Smooth muscle cell of the coronary artery (primary cell): ENCODE measurements at places on chromosomes 3 and 15. TPM values are rescaled to one million over a fixed set of nuclear protein-coding genes. Genes with fewer than 3 reads are reported as not detected.

Gene DNAH12
- total RNA-seq, result under 0.01 TPM in 2 replicates

Gene HGD
- total RNA-seq, result 0.12 and 0.23 TPM in 2 replicates

Gene SERPINI2
- total RNA-seq, result not detected in 2 replicates

Gene AMT
- 0.60 and 2.0 TPM in 2 replicates for total RNA-seq

Gene LRIG1
- 37.1 and 85.2 TPM in 2 replicates for total RNA-seq

Gene CPB1
- not detected in 2 replicates for total RNA-seq

Gene CCR4
- total RNA-seq, result under 0.01 TPM in 1 of 2 replicates, not detected in the other

Gene KNG1
- total RNA-seq, result not detected in 2 replicates

Gene GOLGA8Q
- 1.1 and 3.5 TPM in 2 replicates for total RNA-seq

Gene UBAP1L
- total RNA-seq, result 0.53 and 0.94 TPM in 2 replicates

Gene CHRM5
- total RNA-seq, result 0.15 TPM in 1 of 2 replicates, not detected in the other
